ENCODE measurements at places on chromosomes 2 and 18.

- DNase-seq, result no peak
Observed at GRCh38 chr2:224841910-224842309, 125.7 kb upstream of the CCDC195 start.

- no peak for DNase-seq
Observed at GRCh38 chr2:38750011-38750890, 910 bp downstream of the SRSF7 start.

- no peak for DNase-seq
Observed at GRCh38 chr2:37997629-37998028, 72.5 kb downstream of the RMDN2 start.

GRCh38 chr18:48834413-48835031 lies 116.2 kb downstream of the SMAD7 start:
- peak; percentile 67 for DNase-seq

GRCh38 chr2:241777686-241778627 lies 1.3 kb downstream of the GAL3ST2 start:
- DNase-seq, result no peak

DNA sequence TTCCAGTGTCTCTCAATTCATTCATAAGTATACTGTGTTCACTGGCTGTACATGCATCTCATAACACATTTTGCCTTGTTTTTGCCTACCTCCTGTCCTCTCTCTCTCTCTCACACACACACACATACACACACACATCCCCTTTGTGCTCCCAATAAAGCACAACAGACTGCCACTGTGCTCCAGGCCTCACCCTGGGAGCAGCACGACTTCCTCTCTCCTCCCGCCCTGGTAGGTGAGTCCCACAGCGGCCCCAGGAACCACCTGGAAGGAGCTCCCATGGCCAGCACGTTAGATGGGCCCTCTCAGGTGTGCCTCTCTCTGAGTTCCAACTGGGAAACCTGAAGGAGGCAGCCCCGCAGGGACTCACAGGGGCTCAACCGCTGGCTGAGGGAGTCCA lies 65.4 kb downstream of the MARCHF4 start:
- no peak for DNase-seq

DNA sequence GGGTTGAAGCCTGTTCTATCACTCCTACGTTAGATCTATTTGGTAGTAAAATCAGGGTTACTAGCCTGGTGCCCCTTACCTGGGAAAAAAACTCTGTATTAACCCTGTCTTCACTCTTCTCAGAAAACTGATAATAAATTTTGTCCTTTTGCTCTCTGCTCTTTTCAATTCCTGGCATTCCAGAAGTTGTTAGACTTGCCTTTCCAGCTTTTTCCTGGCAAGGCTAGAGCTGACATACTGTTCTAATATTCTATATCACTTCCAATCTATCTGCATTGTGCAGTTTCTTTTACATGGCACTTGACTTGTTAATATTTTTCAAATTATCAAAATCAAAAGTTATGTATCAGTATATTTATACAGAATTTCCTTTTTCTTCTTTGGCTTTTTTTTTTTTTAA lies 162.2 kb downstream of the FIGN start:
- no peak for DNase-seq

GRCh38 chr18:30359521-30359920 lies 683.0 kb downstream of the DSC3 start:
- no peak for DNase-seq

GRCh38 chr2:212873256-212873655 lies 278.2 kb downstream of the IKZF2 start:
- DNase-seq, result no peak

DNA sequence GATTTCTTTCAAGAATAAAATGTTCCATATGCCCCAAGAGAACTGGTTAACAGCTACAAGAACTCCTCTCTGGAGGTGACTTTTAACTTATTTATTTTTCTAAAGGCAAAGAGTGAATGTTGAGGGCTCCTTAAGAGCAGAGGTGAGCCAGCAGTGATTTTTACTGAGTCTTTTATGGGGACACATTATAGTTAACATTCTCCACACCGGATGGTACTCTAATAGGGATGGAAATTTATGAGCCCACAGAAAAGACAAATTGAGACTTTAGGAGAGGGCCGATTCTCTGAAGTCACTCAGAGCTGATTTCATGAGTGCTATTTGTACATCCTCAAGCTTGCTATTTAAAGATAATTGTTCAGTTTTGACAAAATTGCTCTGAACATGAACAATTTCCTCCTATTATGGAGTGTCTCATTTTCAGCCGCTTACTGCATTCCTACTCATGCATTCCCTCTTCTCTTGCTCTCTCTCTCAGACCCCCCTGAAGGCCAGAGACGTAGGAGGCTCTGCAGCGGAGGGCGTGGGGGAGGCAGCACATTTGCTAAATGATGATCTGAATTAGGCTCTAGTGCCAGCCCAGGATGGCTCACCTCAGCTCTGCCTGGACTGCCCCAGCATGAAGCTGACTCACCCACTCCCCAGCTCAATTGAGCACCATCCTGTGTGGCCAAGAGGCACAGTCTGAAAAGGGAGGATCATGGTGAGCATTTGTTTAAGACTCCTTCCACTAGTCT lies 5.9 kb upstream of the RPL37A start:
- no peak for DNase-seq

GRCh38 chr2:137250401-137250800 lies 485.1 kb downstream of the THSD7B start:
- no peak for DNase-seq

DNA sequence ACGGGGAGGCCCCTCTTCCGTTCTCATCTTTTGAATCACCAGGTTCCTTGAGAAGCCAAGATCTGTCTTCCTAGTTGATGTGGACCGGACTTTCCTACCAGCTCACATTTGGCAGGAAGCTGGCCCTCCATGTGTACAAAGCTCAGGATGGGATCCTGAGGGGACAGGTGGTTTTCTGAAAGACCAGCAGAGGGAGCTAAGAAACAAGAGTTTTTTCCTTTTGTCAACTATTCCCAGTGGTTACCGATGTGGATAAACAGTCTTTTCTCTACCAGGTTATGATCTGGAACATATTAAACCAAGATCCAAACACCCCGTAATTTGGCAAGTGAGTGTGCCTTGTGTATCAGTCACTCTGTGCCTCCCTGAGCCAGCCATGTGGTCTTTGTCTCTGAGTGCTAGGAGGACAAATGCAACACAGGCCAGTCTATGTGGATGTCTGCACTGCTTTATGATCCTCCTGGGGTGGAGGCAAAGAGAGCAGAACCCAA lies 25.1 kb upstream of the ARHGAP25 start:
- DNase-seq, result no peak

DNA sequence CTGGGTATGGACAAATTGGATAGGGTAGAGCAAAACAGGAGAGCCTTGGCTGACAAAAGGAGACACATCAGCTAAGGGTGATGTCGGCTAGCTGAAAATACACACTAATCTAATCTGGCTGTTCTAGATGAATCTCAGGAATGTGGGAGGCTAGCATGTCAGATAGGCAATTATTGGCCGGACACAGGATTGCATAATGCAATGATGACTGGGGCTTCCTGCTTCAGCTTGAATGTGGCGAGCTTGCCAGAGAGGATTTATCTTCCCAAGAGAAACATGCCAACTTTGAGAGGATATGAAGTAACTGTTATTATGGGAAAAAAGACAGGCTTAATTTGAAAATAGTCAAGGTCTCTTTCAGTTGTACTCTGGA lies 102.4 kb downstream of the TRIB2 start:
- DNase-seq, result no peak

- no peak for DNase-seq
Observed at GRCh38 chr2:63514781-63515180, 73.5 kb downstream of the WDPCP start.

GRCh38 chr2:127475788-127476187 lies 50.5 kb downstream of the IWS1 start:
- DNase-seq, result no peak

GRCh38 chr2:230762317-230762896 lies 49.8 kb downstream of the CAB39 start:
- no peak for DNase-seq

GRCh38 chr2:50476174-50476573 lies 555.8 kb downstream of the NRXN1 start:
- no peak for DNase-seq

DNA sequence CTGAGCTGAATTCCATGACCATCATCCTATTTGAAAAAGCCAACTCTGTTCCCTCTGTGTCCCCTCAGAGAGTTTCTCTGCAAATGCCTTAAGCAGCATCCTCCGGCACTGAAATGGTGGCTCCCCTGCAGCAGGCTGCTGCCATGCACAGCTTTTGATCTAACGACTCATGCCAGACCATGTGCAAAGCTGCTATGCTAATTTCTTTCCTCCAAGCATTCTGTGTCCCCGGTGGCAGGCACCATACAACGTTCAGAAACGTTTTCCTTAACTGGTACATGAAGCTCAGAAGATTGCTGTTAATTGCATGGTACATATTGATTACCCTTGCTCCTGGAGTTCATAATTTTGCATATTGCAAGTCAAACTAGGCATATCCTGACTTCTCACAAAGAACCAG lies 336.8 kb downstream of the RBM43 start:
- DNase-seq, result no peak

DNA sequence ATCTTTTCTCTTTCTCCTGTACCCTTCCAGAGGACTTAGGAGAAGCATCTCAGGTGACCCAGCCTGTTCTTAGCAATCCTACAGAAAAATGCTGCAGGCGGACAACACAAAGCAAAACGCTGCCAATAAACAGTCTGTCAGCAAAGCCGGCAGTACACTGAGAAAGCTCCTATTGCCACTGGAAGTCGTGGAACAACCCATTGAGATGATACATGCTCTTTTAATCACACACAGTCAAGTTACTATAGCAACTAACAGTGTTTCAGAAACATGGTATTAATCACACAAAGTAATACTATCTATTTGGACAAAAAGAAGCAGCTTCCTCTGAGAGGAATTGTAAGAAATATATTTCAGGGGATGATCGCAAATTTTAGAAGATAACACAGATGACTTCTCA lies 10.5 kb downstream of the CTLA4 start:
- no peak for DNase-seq

- peak; percentile 15 for DNase-seq
Observed at GRCh38 chr18:56702946-56703345, 51.8 kb downstream of the WDR7 start.

- no peak for DNase-seq
Observed at GRCh38 chr2:67322353-67323001, 74.7 kb upstream of the ETAA1 start.

GRCh38 chr2:9952286-9952737 lies 819 bp downstream of the GRHL1 start:
- no peak for DNase-seq

- DNase-seq, result no peak
Observed at GRCh38 chr2:141105763-141106162, 1025.1 kb downstream of the LRP1B start.

DNA sequence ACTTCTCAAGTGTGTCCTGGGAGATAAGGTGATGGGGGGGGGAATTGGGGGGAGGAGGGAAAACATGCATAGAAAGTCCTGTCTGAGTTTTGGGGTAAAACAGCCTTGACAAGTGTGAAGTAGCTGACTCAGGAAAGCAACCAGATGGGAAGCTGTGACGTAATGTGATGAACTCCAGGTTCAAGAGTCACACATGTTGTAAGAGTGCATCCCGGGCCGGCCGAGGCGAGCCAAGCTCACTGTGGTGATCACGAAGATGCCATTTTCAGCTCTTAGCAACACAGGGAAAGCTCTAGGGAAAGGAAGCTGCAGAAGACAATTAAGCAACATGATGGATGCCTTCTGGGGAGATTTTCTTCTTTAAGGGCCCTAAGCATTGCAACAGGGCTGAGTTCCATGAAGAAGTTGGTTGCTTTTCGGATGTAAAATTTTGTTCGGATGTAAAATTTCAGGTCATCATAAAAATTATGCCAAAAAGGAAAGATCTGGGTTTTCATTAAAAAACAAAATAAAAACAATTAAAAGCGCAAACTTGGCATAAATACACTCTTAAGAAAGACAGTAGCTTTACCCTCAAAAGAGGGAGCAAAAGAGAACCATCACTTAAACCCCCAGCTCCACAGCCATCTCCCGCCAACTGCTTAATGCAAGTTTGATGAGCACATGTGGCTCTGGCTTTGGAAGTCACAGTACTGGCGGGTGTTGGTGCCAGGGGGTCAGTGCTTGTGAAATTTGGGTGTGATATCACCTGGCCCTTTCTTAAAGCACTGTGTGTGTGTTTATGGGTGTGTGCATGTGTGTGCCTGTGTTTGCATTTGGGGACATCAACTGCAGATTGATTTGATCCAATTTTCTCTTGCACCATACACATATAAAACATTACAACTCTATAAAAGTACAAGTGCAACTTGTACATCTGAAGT lies 19.1 kb downstream of the SERTAD2 start:
- no peak for DNase-seq

GRCh38 chr2:156331572-156332283 lies 793 bp downstream of the NR4A2 start:
- peak; percentile 47 for DNase-seq

- DNase-seq, result no peak
Observed at GRCh38 chr18:56289381-56289780, 349.0 kb downstream of the TXNL1 start.

GRCh38 chr2:202007015-202007982 lies 26.4 kb upstream of the FZD7 start:
- DNase-seq, result no peak

DNA sequence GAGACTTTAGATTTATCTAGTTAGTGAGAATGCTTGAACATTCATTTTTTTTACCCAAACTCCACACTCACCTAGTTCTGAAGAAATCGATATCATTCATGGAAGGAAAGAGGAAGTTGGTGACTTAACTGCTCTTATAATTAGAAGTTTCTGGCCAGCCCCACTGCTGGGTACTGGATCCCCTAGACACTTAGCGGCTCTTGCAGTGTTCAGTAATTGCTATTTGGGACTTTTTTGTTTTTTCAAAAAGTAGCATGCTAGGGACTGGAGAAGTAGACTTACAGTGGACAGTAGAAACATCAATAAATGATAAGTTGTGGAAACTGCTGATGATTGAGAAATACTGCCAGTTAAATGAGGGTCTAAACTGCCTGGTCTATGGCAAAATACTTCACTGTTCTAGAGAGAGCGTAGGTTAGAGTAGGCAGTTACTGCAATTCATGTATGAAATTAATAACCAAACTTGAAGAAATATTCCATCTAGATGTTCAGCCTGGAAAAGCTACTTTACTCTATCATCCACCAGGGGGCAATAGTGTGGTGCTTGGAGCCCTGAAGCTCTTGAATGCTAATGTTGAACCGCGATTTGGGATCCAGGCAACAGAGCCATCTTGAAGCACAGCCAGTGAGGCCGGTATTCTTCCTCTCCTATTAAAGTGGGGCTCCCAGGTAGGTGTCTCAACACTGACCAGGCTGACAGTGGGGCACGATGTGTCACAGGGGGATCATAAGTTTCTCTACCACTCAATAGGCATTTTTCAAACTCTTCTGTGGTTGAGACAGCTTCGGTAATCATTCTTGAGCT lies 146.1 kb upstream of the SESTD1 start:
- no peak for DNase-seq

DNA sequence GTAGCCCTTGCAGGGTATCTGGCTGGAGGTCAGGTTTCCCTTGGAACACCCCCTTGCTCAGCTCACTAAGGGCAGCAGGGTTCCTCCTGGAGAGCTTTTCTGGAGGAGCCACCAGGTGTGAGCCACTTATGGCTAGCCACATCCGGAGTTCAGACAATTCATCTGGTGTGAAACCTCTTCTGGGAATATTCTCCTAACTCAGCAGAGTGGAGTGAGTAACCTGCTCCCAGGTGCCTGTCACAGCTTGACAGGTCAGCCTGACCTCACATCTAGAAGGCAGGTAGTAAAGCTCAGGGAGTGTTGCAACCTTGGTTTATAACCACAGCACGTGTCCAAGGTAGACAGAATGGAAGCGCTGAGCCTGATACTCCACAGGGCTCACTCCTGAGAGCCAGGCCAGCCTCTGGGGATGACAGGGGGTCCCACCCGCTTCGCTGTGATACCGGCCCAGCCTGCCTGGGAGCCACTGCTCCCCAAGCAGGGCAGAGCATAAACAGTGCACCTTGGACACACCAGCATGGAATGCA lies 62.6 kb upstream of the TGFA start:
- DNase-seq, result no peak

Data from central memory CD4-positive, alpha-beta T cell (primary cell).